Muscle of leg (tissue), 16 donors: ENCODE measurements at places on chromosomes 6 and 20.

DNA sequence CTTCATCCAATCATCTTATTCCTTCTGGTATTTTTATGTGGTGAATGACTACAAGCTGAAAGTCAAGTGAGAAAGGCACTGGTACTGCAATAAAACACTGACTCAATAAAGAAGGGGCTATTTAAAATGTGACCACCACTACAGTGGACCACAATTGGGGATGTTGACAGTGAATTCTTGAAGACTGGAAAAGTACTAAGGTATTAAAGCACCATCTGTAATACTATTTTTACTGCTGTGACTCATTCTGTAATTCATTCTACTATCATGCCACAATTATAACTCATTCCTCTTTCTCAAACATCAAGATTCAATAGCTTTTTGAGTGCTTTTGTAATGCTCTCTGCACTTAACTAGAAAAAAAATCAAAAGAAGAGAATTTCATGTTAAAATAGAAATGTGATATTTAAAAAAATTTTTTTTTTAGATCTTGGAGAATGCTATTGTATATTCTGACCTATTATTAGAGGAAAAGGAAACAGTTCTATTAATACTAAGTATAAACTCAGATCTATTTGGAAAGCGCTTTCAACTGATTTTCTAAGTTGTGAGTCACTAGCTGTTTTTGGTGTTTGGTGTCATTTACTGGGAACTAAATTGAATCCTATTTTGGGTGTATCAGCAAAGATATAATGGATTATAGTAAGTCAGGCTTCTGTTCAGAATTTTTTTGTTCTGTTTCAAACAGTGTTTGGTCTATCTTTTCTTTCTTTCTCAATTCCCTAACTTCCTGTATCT is 104.7 kb upstream of the TMEM170B start:
- peak; percentile 51 for DNase-seq

DNA sequence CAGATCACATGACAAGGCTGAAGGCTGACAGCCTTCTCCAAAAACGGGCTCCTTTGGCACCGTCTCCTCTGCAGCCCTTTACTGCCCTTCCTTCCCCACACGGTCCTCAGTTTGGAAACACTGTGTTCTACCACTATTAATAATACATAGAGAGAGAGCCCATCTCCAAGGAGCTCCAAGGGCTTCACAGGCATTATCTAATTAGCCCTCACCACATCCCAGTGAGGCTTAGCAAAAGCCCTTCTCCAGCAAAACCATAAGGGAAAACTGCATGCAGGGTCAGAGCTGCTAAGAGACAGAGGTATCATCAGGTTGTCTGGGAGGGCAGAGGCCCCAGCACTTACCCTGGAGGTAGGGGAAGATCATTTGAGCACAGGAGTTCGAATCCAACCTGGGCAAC is 169.3 kb upstream of the JARID2 start:
- DNase-seq = no peak

- DNase-seq = no peak
Measured at GRCh38 chr20:18805881-18806280, 7.7 kb upstream of the SCP2D1 start.

GRCh38 chr20:40960101-40960500 is 68.5 kb upstream of the TOP1 start:
- no peak for DNase-seq

GRCh38 chr6:157449610-157450009 is 68.6 kb downstream of the ZDHHC14 start:
- DNase-seq = peak; percentile 45

DNA sequence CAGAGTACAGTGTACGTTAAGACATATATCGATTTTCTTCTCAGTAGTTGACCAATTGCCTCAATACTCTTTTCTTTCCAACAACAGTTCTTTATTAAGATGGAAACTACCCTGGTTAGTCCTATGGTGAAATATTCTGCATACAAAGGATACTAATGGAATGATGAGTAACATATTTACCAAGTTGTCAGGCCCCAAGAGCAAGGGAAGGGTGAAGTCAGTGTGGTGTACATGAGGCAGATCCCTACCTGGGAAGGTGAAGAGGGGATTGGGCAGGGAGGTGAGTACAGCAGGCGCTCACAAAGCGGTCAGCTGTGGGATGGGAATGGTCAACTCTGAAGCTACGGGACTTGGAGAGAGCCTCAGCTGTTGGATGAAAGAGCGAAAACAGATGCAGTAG is 29.7 kb downstream of the GJA1 start:
- no peak for DNase-seq

DNA sequence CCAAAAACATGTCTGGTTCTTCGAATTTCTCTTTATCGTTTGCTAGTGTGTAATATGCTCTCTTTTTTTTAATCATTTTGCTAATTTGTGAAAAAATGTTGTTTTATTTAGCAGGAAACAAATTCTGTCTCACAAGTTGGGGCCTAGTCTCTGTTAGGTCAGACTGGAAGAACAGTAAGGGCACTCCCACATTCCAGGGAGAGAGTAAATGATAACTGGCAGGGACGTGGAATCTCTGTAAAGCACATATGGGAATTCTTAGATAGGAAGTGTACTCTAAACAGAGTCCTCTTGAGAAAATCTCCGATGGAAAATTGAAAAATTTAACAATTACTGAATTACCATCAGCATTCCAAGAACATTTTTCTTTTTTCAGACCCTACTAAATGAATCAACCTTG is 16.4 kb upstream of the CCDC28A start:
- peak; percentile 65 for DNase-seq

- no peak for DNase-seq
Measured at GRCh38 chr20:51386586-51386985, 155.9 kb downstream of the NFATC2 start.

- peak; percentile 6 for DNase-seq
Measured at GRCh38 chr6:87396595-87397392, 11.0 kb upstream of the CFAP206 start.

GRCh38 chr20:46286382-46286781 is 21.9 kb downstream of the CDH22 start:
- no peak for DNase-seq

- DNase-seq = no peak
Measured at GRCh38 chr6:108575905-108576494, 15.3 kb downstream of the FOXO3 start.

DNA sequence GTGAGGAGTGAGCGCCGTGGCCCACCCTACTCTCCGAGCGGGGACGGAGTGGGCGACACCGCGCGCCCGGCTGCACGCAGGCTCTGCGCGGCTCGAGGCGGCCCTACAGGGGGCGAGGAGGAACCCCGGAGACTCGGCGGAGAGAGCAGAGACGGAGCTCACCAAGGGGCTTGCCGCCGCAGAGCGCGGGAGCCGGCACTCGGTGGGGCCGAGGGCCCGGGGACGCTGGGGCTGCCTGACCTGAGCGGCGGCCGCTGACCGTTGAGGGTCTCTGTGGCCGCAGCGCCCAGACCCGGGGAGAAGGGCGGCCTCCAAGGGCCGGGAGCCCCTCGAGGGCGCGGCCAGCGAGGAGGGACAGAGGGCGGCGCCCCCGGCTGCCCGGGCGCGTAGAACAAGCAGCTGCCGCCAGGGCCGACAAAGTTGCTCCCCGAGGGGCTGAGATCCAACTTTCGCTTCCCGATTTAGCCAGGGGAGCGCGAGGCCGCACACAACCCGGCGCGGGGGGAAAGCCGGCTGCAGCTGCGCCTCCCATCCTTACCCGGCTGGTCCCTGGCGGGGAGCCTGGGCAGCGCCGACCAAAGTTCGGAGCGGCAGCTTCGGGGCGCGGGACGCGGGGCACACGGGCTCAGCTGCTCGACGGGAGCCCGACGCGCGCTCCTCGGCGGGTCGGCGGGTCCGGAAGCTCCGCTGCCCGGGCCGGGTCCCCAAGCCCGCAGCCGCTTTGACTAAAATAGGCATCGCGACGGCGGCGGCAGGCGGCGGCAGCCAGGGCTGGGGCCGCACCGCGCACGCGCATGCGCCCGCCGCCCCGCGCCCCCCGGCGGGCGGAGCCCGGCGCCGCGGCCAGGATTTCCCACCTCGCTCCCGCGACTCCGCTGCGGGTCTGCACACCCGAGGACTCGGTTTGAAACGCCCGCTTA is 43.1 kb downstream of the POPDC3 start:
- peak; percentile 86 for DNase-seq

- DNase-seq = peak; percentile 75
Measured at GRCh38 chr6:158789115-158789917, 29.9 kb downstream of the EZR start.

- DNase-seq = no peak
Measured at GRCh38 chr20:16279320-16279719, 293.9 kb downstream of the KIF16B start.

- no peak for DNase-seq
Measured at GRCh38 chr20:19953606-19954005, 63.6 kb upstream of the NAA20 start.

GRCh38 chr6:136564180-136564579 is 14.0 kb upstream of the MAP7 start:
- no peak for DNase-seq

DNA sequence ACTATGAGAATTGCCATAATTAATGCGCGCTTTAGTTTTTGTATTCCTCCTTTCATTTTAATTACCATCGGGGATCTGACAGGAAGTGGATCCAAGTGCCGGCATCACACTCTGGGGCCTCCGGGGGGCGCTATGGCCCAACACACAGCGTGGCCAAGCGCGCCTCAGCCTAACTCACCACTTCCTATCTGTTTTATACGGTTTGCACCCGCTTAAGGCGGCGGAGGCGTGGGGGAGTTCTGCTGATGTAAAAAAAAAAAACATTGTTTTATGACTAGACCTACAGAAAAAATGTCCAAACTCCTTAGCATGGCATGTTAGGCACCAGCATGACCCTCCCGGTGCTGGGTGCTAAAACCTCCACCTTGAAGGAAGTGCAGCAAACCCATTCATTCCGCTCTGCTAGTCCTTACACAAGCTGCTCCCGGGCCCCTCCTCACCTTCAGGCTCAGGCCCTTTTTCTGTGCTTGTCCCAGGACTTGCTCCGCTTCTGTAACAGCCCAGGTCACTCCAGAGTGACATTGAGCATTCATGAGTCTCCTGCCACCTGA is 4.5 kb upstream of the EBF4 start:
- peak; percentile 43 for DNase-seq
